ENCODE measurements at places on chromosomes 12 and 14.

GRCh38 chr12:659090-659683 lies 4.1 kb downstream of the NINJ2 start:
- DNase-seq = no peak

GRCh38 chr14:33352821-33353220 lies 414.1 kb downstream of the NPAS3 start:
- no peak for DNase-seq

DNA sequence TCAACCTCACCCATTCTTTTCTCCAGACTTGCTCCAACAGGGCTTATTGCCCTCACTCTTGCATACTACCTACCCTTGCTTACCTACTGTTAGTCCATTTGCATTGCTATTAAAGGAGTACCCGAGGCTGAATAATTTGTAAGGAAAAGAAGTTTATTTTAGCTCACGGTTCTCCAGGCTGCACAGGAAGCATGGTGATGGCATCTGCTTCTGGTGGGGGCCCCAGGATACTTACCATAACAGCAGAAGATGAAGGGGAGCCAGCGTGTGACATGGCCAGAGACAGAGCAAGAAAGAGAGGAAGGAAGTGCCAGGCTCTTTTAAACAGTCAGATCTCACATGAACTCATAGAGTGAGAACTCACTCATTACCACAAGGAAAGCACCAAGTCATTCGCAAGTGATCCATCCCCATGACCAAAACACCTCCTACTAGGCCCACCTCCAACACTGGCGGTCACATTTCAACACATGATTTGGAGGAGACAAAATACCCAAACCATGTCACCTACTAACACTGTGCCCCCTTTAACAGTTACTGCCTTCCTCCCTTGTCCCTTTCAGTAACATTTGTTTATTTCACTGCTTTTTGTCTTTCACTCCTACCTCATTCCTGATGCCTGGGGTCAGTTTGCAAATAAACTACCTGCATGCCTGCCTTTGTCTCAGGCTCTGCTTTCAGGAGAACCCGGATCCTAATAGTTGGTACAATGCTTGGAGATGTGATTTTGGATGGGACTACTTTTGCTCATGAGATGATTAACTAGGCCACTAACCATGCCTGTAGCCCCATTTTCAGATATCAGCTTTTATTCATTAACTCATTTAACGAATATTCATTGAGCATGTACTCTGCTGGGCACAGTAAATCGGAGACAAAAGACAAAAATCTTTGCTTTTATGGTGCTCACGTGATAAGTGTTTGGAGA lies 41.6 kb upstream of the CSRP2 start:
- DNase-seq = no peak

GRCh38 chr12:68240975-68241374 lies 12.4 kb downstream of the IL22 start:
- DNase-seq = no peak

GRCh38 chr12:49577589-49578315 lies 9.8 kb upstream of the MCRS1 start:
- no peak for DNase-seq

DNA sequence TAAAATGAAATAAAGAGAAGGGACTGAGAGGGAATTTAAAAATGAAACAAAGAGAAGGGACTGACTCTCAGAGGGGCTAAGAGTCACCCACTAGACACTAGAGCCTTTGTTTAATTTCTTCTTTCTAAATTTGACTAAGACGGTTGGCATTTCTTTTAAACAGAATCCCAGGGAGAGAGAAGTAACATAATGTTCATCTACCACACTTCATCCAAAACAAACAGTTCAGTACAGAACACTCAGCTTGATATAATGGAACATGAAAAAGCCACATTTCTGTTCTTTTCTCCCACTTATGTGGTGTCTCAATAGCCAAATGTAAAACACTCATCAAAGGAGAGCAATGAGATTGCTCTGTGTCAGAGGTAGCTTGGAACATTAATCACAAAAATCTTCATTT lies 10.1 kb upstream of the NT5DC3 start:
- DNase-seq = no peak

DNA sequence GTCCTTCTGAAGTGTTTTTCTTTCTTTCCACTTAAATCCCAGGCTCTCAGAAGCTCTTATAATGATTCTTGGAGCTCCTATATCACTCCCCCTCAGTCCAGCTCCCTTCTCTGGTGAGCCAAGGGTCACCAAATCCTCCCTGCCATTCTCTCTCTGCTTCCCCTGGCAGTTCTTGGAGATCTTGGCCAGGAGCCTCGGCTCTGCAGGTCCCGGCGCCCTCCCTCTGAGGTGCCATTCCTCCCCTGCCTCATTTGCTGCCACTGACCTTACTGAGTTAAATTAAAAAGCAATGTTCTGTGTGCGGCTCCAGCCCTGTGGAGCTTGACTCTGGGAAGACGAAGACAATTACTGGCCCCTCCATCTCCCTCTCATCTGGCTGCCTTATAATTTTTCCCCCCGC lies 7.0 kb downstream of the CISTR start:
- DNase-seq = no peak

DNA sequence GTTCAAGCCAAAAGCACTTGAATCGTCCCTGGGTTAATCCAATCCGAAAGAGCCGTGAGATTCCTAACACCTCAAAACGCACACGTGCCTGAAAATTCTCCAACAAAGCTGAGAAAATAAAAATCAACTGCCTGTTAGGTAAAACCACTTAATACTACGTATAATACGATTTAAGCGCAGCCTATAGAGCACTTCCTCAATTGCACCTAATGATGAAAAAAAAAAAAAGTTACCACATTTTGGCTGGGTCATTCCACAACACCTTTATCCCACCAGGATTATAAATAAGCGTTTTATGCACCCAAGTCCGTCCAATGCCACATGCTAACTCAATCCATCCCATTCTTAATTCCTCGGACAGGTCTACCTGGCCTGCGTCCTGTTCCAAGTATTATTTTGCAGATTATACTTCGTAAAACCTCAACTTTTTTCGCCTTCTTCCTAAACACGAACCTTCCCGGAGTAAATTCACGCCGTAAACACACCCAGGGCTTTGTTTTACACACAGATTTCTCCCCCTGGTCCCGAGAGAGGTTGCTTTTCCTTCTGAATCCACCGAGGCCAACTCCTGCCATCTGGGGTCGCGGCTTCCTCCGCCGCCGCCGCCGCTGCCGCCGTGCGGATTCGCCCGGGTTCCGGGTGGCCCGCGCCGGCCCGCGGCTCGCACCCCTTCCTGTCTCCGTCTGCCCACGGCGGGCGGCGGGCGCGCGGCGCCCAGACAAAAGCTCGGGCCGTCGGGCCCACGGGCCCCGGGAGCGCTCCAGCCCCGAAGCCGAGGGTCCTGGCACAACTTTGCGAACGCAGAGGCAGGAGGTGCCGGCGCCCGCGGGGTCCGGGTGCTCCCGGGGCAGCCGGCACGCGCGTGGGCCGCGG lies 66.2 kb downstream of the RNF34 start:
- no peak for DNase-seq

- no peak for DNase-seq
Observed at GRCh38 chr12:95083938-95084337, 10.5 kb upstream of the NR2C1 start.

DNA sequence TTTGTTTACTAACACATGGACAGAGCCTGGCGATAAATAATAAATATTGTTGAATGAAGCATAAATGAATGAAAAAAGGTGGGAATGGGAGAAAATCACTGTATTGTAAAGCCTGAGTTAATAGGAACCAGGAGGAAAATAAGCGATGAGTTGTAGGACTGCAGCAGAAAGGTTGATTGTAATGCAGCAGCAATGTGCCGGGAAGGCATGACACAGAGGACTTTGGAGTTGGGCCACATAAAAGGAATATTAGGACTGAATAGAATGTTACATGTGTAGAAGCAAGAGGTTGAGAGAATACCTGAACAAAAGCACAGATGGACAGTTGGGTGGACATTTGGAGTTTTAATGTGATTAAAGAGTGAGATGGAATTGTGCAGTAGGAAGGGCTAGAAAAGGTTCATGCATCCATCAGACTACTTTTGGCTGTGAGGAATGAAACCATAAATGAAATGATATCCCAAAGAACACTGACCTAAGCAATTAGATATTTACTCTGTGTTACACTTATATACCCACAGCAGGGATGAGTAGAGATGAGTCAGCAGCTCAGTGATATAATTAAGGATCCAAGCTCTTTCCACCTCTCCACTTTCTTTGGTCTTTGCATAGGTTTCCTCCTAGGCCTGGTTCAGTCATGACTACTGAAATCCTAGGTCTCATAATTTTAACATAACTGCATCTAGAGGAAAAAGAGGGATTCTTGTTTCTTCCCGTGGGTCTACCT lies 55.4 kb downstream of the CCER1 start:
- no peak for DNase-seq

GRCh38 chr14:30906752-30907658 lies 32.6 kb downstream of the COCH start:
- peak; percentile 13 for DNase-seq

- no peak for DNase-seq
Observed at GRCh38 chr12:117100851-117101673, 1.8 kb upstream of the TESC start.

GRCh38 chr14:57847096-57847495 lies 18.8 kb downstream of the SLC35F4 start:
- DNase-seq = no peak

DNA sequence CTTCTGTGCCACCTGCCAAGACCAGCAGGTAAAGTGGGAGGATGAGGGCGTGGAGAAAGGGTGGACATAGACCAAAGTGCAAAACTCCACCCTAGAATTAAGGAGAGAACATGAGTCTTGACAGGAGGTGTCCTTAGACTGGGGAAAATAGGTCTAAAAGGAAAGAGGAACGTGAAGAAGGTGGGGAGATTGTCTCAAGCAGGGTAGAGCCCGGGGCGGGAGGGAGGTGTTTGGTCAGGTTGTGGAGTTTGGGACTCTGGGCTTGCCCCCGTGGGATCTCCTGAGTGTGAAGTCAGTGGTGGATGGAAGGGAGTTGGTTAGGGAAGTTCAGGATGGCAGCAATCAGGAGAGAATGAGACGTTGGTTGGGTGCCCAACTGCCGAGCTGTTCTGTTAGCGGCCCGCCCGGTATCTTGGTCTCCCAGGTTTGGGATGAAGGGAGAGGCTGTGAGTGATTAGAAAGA lies 386 bp downstream of the DGKA start:
- no peak for DNase-seq

DNA sequence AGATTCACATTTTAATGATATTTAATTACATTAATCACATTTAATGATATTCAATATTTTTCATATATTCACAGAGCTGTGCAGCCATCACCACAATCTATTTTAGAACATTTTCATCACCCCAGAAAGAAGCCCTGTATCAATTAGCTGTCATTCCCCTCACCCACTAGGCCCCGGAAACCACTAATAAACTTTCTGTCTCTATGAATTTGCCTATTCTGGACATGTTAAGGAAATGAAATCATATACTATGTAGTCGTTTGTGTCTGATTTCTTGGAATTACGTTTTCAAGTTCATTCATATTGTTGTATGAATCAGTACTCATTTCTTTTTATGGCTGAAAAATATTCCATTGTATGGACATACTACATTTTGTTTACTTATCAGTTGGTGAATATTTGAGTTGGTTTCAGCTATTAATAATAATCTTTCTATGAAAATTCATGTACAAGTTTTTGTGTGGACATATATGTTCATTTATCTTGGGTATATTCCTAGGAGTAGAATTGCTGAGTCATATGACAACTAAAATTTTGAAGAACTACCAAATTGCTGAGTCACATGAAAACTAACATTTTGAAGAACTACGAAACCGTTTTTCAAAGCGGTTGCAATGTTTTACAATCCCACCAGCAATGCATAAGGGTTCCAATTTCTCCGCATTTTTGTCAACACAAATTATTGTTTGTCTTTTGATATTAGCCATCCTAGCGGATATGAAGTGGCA lies 11.7 kb upstream of the OTOGL start:
- DNase-seq = no peak
